ENCODE measurements at places on chromosomes 2 and 18. TPM values are rescaled to one million over a fixed set of nuclear protein-coding genes. Genes with fewer than 3 reads are reported as not detected.

- DNase-seq: no peak
These were observed 15.4 kb upstream of the FARP2 start for GRCh38 chr2:241340631-241341163.

GRCh38 chr2:210577263-210578071, 21.1 kb downstream of the CPS1 start:
- DNase-seq: no peak

- no peak for DNase-seq
These were observed 71.3 kb upstream of the SPRED2 start for GRCh38 chr2:65503746-65504145.

GRCh38 chr2:108965540-108966289, 23.3 kb downstream of the EDAR start:
- no peak for DNase-seq

DNA sequence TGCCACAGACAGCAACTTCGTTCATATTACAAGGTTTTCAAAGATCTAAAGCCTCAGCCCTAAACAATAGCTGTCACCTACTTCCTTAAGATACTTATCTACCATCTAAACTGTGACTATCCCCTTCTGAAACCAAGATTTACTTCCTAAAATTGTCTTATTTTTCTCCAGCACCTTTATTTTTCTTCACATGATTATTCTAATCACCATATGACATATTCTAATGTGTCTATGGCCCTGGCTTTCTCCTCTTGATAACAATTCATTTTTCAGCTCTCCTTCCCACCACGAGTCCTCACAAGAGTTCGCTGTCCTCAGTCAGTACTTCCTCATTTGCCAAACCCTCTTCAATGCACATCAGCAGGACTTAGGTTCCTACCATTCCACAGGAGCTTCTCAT, 53.9 kb downstream of the RTTN start:
- no peak for DNase-seq

The PROKR1 gene
- total RNA-seq: not detected

The FTCDNL1 gene
- total RNA-seq: 12.3 TPM

The PRKRA gene
- 42.4 TPM for total RNA-seq

All from dorsolateral prefrontal cortex (tissue), 122 donors.